ENCODE measurements at places on chromosomes 3 and 15.

GRCh38 chr3:29949940-29950616 is 656.3 kb upstream of the TGFBR2 start:
- no peak for DNase-seq

- DNase-seq = no peak
These were observed 404.5 kb downstream of the OCA2 start for GRCh38 chr15:27694506-27695087.

GRCh38 chr15:71362987-71363968 is 248.0 kb downstream of the THSD4 start:
- DNase-seq = no peak

GRCh38 chr3:81375921-81376320 is 385.5 kb downstream of the GBE1 start:
- DNase-seq = no peak

DNA sequence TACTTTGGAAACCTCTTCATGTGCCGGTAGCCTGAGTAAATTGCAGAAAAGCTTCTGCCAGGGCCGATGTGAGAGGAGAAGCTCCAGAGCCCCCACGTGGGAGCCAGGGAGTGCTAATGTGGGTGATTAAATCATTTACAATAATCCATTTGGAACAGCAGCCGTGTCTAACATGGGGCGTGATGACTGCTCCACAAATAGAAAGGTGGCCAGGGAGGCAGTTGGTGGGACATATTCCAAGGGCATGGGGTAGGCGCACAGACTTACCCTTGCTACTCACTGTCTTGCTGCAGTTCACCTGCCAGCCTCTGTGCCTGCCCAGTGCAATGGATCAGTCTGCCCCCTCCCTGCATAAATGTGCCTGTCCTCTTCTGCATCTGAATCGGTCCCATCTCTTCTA is 39.3 kb upstream of the INSYN1 start:
- DNase-seq = no peak

- DNase-seq = no peak
These were observed 265.3 kb downstream of the KLF13 start for GRCh38 chr15:31591908-31592307.

- no peak for DNase-seq
These were observed 2.7 kb downstream of the LMAN1L start for GRCh38 chr15:74815121-74815934.

DNA sequence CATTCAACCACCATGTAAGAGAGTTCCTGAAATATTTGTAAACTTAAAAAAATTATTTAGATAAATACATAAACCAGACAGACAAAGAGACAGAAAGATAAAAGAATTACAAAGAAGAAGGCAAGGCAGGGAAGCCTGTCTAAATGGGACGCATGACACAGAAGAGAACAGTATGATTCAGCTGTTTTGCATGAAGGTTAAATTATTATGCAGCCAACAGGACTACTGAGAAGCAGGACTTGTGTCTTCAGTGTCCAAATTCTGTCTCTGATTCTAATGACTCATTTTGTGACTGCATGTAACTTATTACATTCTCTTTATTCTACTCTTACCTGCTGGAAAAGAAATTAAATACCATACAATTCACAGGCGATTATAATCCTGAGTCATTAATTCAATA is 340.4 kb upstream of the KCNMB2 start:
- no peak for DNase-seq

- no peak for DNase-seq
These were observed 57.3 kb upstream of the OSTN start for GRCh38 chr3:191141728-191142127.

GRCh38 chr3:130354430-130354829 is 9.0 kb downstream of the COL6A5 start:
- no peak for DNase-seq

DNA sequence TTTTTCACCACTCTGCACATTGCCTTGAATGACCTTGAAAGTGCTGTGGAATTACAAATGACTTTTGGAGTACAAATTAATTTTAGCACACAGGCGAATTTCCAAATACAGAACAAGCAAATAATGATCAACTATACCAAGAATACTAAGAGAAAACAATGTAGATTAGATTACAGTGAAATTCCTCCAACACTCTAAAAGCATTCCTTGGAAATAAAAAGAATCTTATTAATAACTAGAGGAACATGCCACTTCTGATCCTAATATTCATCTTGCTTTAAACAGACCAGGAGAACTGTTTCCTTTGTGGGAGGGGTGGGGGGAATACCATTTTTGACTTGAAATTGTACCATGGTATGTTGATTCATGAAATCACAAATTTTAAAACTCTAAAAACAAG is 167.5 kb downstream of the SUCLG2 start:
- DNase-seq = no peak

DNA sequence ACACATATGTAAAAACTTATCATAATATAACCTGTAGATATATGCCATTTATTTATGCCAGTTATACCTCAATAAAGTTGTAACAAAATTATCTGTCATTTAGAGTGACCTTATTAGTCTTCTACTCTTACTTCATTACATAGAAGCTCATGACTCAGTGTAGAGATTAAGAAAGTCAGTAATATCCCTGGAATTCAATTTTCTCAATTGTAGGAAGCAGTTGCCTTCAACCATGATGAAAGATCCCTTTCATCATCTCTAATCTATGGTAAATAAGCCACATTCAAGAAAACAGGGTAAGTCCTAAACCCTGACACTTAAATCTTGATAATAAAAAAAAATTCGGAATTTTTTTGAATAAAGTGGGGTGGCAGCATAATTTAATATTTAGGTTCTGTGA is 216.5 kb upstream of the PEX5L start:
- DNase-seq = no peak

GRCh38 chr3:115709931-115710330 is 86.6 kb downstream of the GAP43 start:
- no peak for DNase-seq

DNA sequence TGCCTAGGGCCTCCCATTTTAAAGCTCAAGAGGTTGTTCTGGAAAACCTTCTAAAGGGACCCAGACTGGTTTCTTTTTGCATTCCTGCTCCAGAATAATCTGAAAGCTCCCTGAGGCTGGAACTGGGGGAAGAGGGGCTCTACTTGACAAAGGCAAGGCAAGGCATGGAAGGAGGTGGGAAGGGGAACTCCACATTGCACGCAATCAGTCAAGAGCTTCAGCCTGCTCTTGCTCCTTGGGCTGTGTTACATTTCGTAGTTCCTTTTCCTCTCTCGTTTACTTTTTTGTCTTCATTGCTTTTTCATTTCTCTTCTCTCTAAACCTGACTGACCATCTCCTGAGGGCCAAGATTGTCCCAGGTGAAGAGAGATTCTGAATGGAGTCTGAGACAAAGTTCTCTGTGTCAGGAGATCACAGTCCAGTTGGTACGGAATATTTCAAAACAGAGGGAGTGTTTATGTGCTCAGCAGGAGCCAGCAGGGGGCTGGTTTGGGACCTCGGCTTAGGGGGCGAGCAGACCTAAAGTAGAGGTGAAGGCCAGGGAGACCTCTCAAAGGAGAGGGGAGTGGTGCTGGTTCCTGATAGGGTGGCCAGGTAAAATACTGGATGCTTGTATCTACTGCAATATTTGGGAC is 6.0 kb upstream of the KCTD6 start:
- DNase-seq = no peak

DNA sequence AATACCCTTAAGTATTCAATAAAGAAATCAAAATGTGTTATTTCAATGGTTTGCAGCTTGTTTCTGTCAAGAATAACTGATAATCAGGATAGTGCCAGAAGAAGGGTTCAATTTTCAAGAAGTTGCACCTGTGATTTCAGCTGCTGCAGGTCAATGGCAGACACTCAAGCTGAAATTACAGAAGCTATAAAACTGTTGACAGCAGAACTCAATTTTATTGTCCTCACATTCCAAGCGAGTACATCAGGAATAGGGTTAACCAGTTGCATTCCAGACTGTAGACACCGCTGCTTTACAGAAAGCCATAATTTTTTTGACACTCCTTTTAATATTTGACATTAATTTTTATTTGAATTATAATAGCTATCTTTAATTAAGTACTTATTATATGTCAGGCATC is 364.1 kb downstream of the CGGBP1 start:
- no peak for DNase-seq

GRCh38 chr3:105801397-105801796 is 67.4 kb downstream of the CBLB start:
- DNase-seq = no peak

GRCh38 chr3:128271536-128272332 is 118.5 kb downstream of the EEFSEC start:
- no peak for DNase-seq

Measured in midbrain (tissue), 1 donor.